ENCODE measurements at places on chromosomes 6 and 20.
A peak's percentile ranks its signal among the peaks of the same experiment; 100 is the strongest.

GRCh38 chr6:143270026-143270425, 180.5 kb downstream of the ADAT2 start:
- no peak for DNase-seq

DNA sequence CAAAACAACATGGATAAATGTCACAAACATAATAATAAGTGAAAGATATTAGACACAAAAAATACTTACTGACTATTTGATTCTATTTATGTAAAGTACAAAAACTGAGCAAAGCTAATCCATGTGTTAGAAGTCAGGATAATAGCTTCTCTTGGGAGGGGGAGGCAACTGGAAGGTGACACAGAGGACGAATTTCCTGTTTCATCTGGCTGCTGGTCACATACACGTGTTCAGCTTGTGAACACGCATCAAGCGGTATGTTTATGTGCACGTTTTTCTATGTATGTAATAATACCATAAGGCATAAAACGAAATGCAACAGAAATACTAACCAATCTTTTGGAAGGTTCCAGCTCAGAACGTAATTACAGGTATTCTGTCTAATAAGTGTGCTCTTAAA, 54.3 kb downstream of the MKKS start:
- no peak for DNase-seq

DNA sequence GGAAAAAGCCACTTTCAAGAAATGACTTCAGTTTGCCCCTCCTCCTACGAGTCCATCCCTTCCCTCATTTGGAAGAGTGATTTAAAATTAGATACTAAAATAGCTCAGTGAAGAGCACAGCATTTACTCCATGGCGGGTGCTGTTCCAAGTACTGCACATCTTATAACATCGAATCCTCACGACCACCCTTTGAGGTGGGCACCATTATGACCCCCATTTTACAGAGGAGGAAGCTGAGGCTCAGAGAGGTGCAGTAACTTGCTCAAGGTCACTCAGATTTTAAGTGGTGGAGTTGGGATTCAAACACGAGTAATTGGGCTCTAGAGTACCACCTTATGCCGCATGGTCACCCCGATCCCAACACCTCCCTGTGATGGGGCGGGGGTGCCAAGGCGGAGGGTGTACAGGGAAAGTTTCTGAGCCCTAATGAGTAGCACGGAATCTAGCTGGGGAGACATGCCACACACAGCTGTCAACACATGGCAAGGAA, 25.5 kb downstream of the TTBK1 start:
- DNase-seq: no peak

DNA sequence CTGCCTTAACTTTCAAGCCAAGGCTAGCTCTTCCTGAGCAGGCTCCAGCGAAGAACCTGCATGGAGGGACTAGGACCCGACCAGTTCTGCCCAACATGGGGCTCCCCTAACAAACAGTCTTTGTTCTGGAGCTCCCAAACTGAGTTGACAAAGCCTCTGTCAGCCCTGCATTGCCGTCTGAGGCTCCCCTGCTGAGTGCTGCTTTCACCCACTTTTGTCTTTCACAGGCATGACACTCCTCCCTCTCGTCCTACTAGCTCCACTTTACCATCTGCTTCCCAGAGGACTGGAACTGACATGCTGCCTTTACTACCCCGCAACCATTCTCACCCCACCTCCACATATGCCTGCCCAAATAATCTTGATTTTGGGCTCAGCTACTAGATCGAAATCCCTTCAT, 45.1 kb upstream of the B4GALT5 start:
- DNase-seq: no peak

DNA sequence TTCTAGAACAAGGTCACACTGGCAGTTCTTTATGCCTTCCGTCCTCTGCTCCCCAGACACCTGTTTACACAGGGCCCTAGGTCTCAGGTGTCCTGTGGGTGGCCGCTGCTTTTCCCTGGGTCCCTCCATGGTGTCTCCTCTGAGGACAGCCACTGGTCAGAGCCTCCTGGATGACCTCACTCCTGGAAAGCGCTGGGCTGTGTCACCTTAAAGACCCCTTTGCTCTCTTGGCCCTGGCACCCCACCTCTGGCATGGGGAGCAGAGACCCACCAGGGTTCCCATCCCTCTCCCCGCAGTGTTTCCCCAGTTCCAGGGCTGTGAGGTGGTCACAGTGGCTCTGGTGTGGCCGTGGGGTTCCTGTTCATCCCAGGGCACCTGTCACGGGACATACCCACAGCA, 33.9 kb downstream of the NTSR1 start:
- no peak for DNase-seq

GRCh38 chr20:61560361-61560853, 308.3 kb downstream of the CDH4 start:
- DNase-seq: no peak

DNA sequence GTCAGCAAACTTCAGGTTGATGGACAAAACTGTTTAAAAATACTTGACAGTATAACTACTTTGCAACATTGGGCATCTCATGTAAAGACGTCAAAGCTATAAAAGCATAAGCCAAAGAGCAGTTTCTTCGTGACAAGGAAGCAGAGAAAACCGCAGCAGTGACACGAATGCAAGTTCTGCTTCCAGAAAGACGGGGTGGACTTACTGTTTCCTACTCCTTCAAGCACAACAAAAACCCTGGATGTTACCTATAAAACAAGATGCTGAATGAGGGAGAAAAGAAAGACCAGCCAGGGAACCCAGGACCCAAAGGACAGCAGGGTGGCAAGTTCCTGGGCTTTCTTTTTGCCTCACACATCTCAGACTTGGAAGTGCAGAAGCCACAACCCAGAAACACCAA, 98.0 kb downstream of the DLL1 start:
- DNase-seq: no peak

GRCh38 chr6:6631534-6632276, 43.2 kb downstream of the LY86 start:
- no peak for DNase-seq

- DNase-seq: no peak
Measured at GRCh38 chr6:10463491-10464481, 48.9 kb upstream of the TFAP2A start.

DNA sequence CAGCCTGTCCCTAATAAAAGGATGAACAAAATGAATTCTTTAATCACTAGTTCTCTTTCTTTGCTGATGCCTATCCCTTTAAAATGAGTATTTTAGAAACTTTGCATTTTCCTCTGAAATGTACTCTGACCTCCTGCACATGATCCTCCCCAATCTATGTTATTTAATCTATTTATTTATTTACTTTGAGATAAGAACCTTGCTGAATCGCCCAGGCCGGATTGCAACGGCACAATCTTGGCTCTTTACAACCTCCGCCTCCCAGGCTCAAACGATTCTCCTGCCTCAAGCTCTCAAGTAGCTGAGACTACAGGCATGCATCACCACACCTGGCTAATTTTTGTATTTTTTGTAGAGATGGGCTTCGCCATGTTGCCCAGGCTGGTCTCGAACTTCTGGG, 27.9 kb downstream of the ADTRP start:
- DNase-seq: no peak

DNA sequence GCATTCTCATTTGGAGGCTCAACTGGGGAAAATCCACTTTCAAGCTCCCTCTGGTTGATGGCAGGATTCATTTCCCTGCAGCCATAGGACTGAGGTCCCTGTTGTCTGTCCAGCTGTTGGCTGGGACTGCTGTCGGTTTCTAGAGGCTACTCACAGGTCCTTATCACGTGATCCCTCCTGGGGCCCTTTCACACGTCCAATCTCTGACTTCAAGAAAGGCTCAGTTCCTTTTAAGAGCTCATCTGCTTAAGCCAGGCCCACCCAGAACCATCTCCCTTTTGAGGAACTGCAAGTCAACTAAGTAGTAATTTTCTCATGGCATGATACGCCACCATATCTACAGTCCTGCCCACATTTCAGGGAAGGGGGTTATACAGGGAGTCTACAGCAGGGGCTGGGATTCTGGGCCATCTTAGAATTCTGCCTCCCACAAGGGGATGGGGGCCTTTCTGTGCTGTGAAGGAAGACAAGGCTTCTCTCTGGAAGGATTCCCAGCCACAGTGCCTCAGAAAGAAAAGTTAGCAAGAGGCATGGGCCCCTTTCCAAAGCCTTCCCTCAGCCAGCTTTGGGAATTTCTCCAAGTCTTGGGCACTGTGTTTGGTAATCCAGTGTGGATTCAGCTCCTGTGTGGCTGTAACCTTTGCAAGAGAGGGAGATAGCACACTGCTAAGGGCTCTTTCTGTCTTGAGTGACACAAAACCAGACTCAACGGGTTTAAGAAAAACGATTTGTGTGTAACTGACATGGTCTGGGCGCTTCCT, 66.4 kb downstream of the CTCFL start:
- no peak for DNase-seq

- DNase-seq: no peak
Measured at GRCh38 chr6:12578751-12579150, 137.8 kb upstream of the PHACTR1 start.

GRCh38 chr20:25065625-25066338, 7.8 kb upstream of the ACSS1 start:
- DNase-seq: peak; percentile 48

GRCh38 chr20:16898433-16898832, 150.3 kb downstream of the OTOR start:
- no peak for DNase-seq

DNA sequence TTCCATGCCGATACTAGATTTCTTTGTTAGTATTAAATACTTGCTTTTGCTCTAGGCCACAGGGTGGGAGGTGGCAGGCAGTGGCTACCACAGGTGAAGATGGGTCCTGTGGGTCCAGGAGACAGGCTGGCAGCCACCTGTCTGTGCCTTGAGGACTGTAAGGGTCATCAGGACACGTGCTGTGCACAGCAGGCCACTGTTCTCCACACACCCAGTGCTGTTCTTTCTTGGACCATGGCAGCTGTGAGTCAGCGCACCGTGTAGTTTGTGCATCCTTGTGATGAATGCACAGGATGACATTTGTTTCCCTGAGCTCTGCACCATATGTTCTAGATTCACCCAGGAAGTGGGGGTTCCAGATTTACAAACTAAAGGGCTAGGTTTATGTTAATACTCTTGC, 317.0 kb downstream of the ZFAND3 start:
- DNase-seq: no peak

- DNase-seq: no peak
Measured at GRCh38 chr6:56023829-56024228, 148.4 kb upstream of the BMP5 start.

DNA sequence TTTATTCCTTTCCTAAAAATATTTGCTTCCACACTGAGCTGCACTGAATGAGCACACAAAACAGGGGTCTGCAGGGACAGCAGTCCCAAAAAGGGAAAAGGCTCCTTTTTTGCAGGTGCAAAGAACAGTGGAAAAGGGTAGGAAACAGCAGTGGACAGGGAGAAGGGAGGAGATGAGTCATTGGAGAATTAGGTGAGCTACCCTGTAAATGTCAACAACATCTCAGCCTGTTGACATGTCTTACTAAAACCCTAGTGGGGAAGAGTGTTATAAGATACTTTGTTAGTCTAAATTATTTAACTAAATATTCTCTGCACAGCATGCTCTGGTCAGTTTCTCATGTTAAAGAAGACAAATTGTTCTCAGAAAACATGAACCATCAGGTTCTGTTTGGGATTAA, 151.5 kb upstream of the FBXL4 start:
- DNase-seq: no peak

- no peak for DNase-seq
Measured at GRCh38 chr6:17015551-17016381, 86.1 kb upstream of the STMND1 start.

GRCh38 chr6:108796875-108797274, 51.3 kb upstream of the ARMC2 start:
- DNase-seq: no peak

DNA sequence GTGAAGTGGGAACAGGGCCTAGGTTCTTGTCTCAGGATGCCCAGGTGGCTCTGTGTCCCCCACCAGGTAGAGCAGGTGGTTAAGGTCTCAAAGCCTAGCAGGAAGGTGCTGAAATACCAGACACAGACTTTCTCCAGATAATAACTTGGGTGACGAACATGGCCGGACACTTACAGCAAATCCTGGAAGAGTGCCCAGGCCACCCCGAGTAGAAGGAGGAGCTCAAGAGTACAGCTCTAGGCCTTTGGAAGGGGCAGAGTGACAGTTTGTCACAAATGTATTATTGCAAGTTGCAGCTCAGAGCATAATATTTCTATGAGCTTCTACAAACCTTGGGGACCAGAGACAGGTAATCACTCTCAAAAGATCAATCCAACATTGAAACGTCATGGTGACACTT, 251.6 kb upstream of the SOX4 start:
- no peak for DNase-seq

DNA sequence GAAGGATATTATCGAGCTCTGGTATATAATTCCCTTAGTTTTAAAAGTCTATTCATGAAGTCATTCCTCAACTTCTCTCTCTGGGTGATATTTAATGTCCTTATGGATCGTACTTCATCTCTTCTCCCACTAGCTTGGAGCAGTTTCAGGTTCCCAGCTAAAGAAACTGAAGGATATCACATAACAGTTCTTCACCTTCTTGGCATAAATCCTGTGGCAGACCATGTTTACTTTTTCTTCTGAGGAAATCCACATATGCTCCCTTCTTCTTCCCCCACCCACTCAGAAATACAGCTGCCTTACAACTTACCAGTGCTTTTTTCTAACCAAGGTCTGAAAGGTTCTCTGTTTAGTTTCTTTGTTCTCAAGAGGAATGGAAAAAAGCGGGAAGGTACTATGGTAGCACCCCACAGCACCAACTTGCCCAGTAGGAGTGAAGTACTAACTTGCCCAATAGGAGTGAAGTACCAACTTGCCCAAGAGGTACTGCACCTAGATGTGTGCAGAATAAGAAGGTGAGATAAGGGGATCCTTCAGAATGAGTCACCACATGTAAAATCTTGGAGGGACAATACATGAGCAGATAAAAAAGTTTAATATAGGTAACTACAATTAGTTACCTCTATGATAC, 53.1 kb downstream of the TSPYL4 start:
- no peak for DNase-seq

DNA sequence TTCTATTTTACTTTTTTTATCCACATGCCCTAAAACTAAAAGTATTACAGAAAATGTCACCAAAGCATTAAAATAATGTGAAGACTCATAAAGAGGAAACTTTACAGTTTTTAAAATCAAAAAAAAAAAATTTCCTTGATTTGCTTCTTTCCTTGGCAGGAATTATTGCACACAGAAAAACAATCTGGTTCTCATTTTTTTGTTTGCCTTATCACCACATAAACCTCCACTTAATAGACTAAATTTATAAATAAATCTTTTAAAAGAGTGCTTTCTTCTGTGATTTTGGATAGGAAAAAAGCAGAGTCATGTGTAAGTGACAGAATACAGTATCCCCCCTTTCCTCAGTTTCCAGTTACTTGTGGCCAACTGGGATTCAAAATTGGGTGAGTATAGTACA, 695.1 kb upstream of the CITED2 start:
- DNase-seq: no peak
